Nucleus accumbens (tissue), 56 donors: ENCODE measurements at places on chromosomes 3 and 15.

- DNase-seq: no peak
These were observed 423.6 kb upstream of the TPM1 start for GRCh38 chr15:62618846-62619504.

DNA sequence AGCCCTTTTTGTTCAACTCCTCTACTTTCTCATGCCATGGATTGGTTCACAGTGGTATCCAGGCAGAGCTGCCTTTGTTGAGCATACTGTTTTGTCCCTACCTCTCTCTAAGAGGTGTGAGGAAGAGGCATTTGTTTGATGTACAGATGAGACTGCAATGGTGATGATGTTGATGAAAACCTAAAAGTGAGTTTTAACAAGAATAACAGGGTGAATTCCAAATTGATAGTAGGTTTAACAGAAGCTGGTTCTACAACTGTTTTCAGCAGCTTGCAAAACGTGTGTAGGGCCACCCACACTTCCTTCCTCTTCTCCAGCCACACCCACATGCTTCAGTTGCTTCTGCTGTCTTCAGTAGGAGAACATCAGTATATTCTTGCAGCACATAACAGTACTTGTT, 10.2 kb downstream of the SNRK start:
- no peak for DNase-seq

GRCh38 chr3:108090049-108090700, 656 bp downstream of the CD47 start:
- no peak for DNase-seq

- DNase-seq: no peak
These were observed 215.5 kb downstream of the CACNA2D3 start for GRCh38 chr3:54337846-54338245.

DNA sequence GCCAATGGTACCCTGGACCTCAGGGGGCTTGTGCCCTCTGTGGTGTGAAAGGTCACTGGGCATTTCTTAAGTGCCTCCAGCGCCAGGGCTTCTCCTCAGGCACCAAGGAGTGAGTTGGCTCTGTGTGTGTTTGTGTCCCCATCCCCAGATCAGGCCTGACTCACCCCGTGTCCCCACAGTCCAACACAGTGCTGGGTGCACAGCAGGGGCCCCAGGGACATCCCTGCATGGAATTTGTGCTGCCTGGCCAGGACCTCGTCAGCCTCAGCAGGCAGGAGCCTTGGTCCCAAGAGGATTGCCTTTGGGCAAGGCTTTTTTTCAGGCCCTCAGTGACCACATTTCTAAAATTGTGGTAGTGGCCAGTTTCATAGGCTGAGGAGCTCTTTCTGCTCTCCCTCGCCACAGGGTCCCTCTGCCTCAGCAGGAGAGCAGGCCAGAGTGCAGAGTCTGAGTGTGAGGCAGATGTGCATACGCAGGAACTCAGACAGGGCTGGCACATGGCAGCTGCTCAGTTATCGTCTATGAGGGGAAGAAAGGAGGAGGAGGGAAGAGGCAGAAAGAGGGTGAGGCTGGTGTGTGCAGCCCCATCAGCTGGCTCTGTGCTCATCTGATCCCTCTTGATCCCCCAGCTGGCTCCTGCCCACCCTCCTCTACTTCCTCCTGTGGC, 215.6 kb downstream of the RPLP1 start:
- no peak for DNase-seq

GRCh38 chr15:29675791-29676301, 146.4 kb downstream of the TJP1 start:
- DNase-seq: no peak

- DNase-seq: no peak
These were observed 68.0 kb upstream of the TRPM1 start for GRCh38 chr15:31169558-31169957.

DNA sequence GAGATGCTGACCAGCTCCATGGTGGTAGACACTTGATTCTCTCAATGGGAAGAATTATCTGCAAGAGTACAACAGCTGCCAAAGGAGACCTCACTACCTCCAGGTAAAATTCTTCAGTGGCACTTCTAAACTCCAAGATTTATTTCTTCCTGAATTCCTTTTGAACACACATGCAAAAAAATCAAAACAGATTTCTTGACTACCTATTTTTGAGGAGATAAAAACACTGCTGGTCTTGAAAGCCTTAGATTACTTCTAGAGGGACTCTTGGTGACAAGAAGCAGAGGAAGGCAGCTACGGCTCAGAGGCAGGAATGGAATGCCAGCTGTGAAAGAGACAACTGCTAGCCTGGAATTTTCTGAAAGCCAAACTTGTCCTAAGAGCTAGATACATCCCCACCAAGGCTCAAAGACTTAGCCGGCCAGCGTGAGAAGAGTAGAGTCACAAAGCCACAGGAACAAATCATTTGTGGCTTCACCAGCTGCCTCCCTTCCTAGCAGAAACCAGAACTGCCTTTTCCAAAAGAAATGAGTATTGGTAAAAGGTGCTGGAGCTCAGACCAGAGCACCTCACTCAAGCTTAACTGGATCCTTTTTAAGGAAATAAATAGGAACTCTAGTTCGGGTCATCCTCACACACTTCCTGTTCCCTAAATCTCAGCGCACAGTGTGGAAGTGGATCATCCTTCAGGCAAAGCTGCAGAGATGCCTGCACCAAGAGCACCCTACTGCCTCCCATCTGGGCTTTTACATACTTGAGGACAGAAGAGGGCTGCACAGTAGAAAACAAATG, 32.6 kb downstream of the CLK3 start:
- no peak for DNase-seq

DNA sequence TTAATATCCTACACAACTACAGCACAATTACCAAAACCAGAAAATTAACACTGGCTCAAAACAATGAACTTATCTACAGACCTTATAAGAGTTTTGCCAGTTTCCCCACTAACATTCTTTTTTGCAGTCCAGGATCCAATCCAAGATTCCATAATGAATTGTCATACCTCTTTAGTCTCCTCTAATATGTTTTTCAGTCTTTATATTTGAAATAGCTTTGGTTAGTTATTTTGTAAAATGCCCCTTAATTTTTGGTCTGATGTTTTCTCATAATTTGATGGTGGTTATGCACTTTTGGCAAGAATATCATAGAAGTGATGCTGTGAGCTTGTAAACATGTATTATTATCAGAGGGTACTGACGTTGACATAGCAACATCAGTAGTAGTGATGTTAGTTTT, 124.3 kb downstream of the ISL2 start:
- no peak for DNase-seq

DNA sequence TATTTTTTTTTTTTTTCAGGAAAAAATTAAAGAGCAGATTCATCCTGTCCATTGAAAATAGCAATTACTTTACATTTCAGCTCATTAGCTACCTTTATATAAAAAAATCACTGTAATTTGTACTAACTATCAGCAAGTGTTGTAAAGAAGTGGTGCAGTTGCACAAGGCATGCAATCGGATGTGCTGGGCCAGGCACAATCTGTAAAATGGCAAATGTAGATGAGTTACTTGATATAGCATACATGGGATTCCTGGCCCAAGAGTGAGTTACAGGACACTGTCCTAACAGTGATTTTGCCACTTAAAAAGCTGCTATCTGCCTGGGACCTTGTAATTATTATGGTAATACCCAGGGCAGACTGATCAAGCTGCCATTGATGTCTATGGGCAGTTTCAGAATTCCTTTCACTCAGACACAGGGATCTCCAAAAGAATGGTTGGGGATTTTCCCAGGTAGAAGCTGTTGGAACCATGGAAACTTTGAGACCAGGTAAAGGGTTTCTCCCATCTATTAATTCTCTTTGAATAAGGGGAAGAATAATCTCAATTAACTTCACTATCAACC, 182.2 kb upstream of the ICE2 start:
- DNase-seq: no peak
